Brain microvascular endothelial cell (primary cell): ENCODE measurements at places on chromosomes 1 and 21.

DNA sequence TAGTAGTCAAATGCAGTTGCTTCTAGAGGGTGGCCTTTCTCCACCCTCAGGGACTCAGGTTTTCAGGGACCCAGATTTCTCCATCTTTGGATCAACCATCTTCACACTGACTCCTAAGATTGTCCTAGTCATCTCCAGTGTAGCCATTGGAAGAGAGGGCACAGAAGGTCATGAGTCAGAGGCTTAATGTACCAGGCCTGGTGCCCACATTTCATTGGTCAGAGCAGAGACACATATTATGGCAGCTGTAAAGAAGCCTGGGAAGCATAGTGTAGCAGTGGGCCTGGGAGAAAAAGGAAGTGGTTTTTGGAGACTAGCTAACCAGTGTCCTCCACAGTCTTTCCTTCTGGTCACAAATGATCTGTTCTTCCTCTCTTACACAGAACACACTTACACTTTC, 122.5 kb downstream of the GIPC2 start:
- DNase-seq, result no peak

DNA sequence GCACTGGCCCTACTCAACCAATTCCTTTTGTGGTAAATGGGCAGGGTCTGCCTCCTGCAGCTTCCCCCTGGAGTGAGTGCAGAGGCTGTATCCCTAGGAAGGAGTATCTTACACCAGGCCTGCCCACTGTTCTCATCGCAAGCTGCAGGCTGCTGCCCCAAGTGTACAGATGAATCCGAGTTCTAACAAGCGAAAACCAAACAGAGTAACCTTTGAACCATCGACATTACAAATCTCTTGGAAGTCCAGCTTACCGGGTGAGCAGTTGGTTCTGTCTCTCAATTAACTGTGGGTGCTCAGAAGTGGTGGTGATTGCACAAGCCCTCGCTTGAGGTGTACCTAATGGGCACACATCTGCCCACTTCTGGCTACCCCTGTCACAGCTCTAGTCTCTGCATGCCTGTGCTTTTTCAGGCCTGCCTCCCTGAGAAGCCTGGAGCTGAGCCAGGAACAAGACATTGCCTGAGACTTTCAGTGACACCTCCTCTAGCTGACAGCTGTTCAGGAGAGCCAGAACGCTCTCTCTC, 22.7 kb downstream of the INAVA start:
- DNase-seq, result no peak

DNA sequence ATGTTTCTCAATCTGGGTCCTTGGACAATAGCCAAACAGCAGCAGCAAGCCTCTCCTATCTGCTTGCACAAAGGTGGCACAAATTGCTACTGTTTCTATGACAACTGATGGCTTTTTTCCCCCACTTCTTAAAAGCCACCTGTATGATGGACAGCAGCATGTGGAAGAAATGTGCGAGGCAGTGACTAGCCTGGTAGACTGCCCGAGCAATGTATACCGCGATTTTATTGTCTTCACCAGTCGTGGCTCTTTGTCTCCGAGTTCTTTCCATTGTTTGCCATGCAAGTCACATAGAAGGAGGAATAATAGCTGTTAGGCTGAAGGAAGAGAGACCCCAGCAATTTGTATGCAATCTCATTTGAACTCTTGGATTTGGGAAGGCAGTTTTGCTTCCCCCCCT, 79.4 kb downstream of the S1PR1 start:
- no peak for DNase-seq

DNA sequence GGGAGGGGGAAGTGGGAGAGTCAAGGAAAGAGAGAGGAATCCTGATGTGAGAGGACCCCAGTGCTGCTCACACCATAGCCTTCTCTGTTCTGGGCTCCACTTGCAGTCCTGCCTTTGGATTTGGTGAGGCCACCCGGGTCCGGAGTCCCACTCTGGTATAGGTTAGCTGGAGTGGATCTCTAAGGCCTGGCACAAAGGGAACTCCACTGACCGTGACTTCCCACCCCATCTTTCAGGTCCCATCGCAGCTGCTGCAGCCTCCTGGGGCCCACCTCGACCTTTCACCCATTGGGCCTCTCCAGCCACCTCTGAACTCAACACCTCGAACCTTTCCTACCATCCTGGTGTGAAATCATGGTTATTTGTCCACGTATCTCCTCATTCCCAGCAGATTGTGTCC, 324.4 kb downstream of the MATN1 start:
- no peak for DNase-seq

- DNase-seq, result peak; percentile 31
These were observed 673.6 kb upstream of the ADGRL2 start for GRCh38 chr1:81126989-81127581.

DNA sequence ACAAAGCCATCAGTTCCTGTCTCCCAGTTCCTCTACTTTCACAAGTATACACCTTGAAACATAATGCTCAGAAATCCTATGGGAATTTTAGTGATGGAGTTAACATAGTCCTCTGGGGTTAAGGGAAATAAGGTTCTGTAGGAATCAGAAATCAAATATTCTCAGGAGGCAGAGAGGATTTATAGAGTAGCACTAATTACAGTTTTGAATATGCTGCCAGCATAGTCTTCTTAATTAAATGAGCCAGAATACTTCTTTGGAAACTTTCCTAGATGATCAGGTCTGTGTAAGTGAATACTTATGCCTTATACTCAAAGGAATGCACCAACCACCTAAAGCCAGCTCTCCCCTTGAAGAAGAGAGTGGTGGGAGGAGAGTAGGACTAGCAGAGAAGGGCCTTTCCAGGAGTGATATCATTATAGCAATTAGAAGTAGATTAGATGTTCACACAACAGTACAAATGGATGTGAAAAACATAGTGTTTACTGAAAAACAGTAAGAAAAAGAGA, 31.4 kb upstream of the DIRAS3 start:
- DNase-seq, result no peak
